ENCODE measurements at places on chromosomes 1 and 21.

DNA sequence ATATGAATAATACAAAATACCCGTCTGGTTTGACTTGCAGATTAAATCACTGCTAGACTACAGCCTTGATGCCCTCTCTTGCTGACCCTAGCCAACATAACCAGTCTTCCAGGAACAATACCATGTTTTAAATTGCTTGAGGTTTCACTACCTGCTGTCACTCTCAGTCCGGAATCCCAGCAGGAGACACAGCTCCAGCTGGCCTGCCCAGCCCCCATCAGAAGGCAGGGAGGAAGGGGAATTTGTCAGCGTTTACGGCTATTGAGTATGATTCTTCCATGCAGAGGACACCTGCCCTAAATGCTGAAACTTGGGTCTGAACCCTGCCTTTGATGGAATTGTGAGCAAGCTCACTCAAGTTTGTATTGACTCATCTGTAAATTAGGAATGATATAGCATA is 33.0 kb downstream of the ZNF496 start:
- DNase-seq, result no peak

DNA sequence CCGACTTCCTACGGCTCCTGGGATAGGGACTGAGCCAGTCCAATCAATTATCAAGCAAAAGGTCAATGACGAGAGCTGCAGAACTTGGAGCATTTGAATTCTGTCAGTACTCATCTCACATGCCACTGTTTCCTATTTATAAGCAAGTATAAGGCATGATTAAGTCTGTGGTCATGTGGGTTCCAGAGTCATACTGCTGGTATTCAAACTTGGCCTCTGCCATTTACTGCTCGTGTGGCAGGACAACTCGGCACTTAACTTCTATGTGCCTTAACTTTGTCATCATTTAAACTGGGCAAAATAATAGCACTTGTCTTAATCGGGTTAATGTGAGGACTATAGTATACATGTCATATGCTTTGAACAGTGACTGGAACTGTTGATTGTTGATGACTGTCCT is 44.9 kb upstream of the TNFSF18 start:
- no peak for DNase-seq

DNA sequence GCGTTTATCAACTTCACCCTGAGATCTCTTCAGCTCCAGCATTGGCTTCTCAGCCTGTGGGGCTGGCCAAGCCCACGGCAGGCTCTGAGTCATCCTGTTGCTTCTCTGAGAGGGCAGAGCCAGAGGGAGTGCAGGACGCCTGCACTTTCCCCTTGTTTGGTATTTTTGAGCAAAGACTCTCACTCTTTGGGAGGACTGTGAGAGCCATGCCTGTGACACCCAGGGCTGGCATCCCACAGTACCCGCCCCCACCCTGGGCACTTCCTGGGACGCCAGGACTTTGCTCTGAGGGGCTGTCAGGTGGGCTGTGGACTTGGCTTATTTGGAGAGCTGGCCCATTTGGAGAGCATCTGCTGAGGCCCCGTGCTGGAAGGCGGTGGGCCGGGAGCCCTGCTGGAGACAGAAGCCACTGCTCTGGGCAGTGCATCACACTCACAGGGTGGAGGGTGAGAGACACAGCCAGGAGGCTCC is 37.4 kb downstream of the VANGL1 start:
- no peak for DNase-seq

DNA sequence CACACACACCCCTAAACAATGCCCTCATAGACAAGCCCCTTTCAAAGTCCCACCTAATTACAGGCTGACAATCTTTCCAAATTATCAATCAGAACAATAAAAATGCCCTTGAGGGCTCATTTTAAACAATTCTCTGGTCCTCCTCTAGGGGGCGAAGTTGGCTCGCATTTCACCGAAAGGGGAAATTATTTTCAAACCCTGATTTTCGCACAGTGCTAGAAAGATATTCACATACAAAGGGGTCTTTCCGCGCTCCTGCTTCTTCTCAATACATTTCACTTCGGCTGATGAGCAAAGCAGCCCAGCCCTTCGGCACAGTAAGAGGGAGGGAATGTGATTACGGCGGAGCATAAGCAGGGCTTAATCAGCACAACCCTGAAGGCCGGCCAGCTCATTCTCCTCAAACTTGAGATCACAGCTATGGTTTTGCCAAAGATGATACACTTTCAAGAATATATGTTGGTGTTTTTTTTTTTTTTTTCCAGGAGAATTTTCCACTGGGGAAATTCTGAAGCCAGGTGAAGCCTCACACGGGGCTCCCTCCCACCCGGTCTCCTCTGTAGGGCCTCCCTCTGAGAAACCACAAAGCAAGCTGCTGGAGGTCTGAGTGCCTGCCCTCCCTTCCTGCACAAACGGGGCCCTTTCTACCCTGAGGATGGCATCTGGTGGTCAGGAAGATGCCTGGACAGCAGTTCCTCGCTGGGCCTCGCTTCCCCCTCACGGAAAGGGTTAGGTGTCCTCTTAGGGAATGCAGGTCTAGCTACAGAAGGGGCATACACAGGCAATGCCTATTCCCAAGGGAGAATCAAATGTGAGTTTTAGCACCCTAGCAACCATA is 66.9 kb downstream of the GNG12 start:
- no peak for DNase-seq

GRCh38 chr1:47459253-47459788 is 21.5 kb downstream of the FOXD2 start:
- DNase-seq, result no peak

DNA sequence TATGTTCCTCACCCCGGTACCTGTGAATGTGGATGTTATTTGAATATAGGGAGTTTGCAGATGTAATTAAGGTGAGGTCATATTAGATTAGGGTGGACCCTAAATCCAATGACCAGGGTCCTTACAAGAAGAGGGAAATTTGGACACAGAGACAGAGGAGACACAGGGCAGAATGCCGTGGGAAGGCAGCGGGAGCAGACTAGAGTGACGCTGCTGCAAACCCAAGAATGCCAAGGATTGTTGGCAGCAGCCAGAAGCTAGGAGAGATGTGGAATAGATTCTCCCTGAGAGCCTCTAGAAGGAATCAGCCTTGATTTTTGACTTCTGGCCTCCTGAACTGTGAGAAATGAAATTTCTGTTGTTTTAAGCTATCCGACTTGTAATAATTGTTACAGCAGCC is 53.6 kb downstream of the SPATA46 start:
- DNase-seq, result no peak

- no peak for DNase-seq
These were observed 261.5 kb downstream of the SMYD3 start for GRCh38 chr1:246245541-246245940.

GRCh38 chr1:30641572-30642353 is 81.6 kb downstream of the MATN1 start:
- no peak for DNase-seq

DNA sequence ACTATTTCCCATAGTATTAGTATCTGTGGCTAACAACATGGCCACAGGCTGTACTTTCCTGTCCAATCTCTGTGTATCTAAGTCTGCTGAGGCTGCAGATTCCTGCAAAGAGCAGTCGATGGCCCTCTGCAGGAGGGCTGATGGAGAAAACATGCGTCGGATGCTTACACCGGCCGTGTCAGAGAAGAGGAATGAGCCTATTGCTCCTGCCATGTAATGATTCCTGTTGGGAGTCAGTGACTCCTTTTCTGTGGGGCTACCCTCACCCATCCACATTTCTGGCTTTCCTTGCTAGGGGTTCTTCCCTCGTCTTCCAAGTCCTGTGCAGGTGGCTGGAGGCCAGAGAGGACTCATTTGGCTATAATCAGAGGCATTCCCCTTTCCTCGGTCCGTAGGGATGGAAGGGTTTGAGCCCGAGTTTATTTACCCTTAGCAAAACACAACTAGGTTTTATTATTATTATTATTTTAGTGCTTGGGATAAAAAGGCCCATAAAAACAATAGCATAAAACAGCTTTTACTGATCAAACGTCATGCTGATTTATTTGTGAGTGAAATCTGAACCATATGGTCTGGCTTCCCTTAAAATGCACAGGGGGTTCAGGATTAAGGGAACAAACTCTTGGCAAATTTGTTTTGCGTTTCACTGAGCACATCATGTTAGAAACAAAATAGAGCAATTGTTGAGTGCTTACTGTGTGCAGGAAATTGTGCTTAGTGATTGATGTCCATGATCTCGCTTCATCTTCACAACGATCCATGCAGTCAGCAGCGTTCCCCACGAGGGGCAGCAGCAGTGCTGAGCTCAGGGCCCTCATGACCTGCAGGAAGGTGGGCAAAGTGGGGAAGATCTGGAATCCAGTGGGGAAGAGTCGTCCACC is 70.8 kb downstream of the KIF26B start:
- no peak for DNase-seq

DNA sequence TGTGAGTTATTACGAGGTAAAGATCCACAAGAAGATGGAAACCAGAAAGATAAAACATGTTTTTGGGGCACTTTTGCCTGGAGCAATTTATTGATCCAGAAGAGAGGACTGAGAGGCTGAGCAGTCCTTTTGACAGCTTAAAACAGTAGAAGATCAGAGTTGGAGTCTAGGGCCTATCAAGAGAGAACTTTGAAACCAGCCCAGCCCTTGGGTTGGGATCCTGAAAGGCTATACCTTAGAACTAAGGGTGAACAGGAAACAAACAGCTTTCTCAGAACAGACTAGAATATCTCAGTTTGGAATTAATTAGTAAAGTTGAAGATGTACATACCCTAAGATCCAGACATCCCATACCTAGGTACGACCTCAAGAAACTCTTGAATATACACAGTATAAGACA is 89.6 kb downstream of the ZZZ3 start:
- DNase-seq, result no peak

DNA sequence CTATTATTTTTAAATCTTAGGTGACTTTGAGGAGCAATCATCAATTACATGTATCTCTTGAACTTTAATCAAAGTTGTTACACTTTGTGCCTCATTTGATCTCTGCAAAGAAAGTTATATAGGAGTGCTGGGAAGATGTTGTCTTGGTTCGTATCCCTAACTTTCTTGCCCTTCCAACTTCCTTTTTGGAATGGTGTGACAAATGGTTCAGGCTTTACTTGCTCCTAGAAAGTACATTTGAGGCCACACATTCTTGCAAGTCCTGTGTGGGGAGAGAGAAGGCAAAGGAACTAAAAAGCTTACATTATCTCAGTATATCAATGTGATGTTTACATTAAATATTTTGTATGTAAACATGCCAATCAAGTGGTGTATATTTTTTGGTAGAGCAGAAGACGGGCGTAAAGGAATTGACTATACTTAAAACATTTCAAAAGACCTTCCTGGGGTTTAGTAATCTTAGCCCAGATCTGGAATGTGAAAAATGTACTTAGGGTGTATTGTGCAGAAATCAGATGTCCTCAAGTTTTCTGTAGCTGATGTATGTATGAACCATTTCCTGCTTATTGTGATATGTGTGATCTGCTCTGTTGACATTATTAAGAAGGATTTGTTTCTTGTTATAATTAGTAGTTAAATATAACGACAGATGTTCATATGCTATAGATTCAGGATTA is 59.2 kb downstream of the USP25 start:
- DNase-seq, result no peak

- DNase-seq, result no peak
These were observed 36.1 kb downstream of the COA6 start for GRCh38 chr1:234409328-234409727.

GRCh38 chr1:157407917-157408525 is 144.3 kb downstream of the FCRL5 start:
- DNase-seq, result no peak

- no peak for DNase-seq
These were observed 52.8 kb downstream of the CAPN2 start for GRCh38 chr1:223765036-223765718.

DNA sequence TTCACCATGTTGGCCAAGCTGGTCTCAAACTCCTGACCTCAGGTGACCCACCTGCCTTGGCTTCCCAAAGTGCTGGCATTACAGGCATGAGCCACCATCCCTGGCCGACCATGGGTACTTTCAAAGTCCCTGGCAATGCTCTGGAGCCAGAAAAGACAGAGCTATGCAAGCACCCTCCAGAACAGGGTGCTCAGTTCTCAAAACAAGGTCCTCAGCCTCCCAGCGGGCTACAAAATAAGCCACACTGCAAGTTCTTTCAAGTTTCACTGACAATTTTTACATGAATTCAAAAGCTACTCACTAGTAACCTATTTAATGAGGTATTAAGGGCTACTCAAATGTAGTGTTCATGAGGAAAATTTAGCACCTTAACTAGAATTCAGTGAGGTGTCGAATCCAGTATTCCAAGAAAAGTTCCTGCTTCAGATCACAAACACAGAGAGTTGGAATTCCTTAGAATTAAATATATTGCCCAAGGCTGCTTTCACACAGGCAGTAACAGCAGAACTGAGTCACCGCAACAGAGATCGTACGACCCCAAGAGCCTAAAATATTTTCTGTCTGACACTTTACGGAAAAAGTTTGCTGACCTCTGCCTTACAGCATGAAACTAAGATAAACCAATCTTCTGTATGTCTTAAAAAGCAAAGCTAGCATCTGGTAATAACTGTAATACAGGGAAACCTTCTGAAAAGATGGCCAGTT is 60.7 kb downstream of the HSF2BP start:
- no peak for DNase-seq

DNA sequence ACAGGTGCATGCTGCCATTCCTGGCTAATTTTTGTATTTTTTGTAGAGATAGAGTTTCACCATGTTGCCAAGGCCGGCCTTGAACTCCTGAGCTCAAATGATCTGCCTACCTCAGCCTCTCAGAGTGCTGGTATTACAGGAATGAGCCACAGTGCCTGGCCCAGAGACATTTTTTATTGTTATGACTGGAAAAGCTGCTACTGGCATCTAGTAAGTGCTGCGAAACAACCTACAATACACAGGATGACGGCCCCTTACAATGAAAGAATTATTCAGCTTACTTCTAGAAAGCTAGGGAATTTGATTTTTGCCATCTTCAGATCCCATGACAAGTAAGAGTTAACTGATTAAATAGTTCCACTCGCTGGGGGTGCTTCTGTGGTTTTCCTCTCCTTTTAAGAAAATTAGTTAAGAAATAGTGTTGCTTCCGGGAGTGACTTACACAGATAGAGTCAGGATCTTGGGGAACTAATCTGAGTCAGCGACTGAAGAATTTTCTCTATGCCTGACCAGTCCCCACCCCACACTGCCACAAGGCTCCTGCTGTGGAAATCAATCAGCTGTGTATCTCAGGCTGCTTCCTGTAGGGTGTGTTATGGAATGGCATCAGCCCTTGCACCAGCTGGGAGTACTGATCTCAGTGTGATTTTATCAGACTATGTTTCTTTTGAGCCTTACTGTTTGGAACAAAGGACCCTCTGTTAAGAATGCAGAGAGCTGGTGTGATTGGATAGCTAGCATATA is 93.0 kb upstream of the BMP8A start:
- peak; percentile 26 for DNase-seq

GRCh38 chr21:35204850-35205541 is 155.9 kb upstream of the RUNX1 start:
- DNase-seq, result no peak

DNA sequence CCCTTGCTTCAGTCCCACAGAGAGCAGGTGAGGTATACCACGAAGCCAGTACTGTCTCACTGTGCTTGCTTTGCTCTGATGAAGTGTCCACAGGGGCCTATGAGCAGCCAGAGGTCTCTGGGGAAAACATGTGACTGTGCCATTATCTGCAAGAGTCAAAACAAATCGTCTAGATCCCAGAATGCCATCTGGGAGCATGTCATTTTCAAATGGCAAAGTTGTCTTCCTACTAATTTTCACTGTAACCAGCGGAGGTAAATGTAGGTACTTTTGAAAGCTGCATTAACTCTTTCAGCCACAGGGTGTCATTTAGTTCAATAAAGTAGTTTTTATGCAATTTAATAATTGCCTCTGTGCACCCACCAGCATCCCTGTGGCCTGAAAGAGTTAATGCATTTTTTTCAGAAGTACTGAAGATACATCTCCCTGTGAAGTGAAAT is 173.6 kb upstream of the SGIP1 start:
- DNase-seq, result no peak

GRCh38 chr1:206958144-206958543 is 11.9 kb upstream of the PIGR start:
- DNase-seq, result no peak

- DNase-seq, result no peak
These were observed 332 bp downstream of the KCNJ6 start for GRCh38 chr21:37915941-37916309.
